ENCODE measurements at places on chromosomes 1 and 21.

DNA sequence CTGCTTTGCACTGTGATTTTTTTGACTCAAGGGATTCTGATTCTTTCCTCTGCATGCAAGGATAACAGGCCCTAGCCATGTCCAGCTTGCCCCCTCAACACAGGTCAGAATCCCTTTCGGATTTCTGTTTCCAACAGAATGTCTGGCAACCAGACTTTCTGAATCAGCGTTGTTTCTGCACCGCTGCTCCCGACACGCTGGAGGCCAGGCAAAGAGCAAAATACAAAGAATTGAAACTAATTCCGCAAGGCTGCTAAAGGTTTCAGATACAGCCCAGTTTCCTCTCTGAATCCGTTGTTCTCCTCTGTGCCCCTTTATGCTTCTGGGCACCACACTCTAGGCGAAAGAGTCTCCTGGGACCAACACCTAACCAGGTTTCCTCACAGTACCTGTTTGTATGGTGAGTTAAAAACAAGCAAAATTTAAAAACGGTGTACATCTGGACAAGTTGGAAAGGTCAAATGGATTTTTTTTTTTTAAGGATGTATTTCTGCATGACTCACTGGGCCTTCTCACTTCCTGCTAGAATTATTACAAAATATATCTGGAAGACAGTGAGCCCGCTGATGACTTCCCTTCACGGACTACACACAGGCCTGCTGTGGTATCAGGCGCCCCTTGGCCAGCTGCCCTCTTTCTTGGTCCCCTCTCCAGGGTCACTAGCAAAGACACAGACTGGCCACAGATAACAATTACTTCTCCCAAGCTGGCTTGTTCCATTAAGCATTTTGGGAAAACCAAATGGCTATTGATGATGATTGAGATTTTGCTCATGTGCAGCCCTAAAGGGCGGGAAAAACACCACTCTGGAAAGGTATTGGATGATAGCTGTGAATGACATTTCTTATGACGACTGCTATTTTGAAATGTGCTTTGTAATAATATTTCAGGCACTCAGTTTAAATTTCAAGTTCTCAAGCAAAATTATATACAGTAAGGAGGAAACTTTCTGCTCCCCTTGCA lies 118.3 kb downstream of the TGFB2 start:
- DNase-seq: peak; percentile 51

DNA sequence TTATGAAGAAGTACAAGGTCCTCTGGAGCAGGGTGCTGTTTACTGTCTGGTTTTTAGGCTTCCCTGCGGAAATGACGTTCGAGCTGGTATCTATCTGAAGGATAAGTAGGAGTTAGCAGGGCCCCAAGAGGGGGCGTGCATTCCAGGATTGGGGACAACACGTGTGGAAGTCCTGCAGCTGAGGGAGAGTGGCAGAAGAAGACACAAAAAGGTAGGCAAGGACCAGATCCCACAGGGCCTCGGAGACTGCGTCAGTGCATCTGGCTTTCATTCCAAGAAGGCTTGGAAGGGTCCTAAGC lies 5.9 kb downstream of the RIMS3 start:
- DNase-seq: no peak

DNA sequence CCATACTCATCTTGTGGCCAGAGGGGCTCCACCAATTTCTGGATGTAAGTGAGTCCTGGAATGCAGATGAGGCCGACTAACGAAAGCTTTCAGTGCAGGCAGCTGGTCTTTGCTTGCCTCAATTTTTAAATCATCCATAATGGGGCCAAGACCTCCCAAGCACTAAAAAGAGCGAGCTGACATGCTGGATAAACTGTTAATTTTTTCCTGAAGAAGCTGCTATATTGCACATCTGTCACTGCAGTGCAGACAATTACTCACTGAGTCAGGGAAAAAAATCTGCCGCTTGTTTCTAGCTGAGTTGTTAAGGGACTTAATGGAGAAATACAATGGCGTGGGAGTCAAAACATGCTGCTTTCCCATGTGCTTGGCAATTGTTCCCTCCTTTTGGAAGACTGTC lies 205.5 kb downstream of the GPATCH2 start:
- no peak for DNase-seq

- DNase-seq: peak; percentile 49
Measured at GRCh38 chr1:160428655-160429054, 28.3 kb downstream of the VANGL2 start.

DNA sequence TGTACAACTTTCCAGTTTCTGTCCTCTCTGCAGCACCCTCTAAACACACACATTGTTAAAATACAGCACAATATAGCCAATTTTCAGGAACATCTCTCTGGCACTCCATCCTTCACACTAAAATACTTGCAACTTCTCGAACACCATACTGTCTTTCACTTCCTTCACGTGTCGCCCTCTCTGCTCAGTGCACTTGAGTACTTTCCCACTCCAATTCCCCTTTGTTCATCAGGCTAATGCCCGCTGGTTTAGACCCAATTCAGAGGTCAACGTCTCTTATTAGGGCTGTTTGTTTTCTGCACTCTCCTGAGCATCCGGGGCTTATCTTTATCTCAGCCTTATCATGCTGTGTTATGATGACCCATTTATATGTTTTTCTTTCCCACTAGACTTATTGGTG lies 238.2 kb upstream of the SGIP1 start:
- DNase-seq: no peak

DNA sequence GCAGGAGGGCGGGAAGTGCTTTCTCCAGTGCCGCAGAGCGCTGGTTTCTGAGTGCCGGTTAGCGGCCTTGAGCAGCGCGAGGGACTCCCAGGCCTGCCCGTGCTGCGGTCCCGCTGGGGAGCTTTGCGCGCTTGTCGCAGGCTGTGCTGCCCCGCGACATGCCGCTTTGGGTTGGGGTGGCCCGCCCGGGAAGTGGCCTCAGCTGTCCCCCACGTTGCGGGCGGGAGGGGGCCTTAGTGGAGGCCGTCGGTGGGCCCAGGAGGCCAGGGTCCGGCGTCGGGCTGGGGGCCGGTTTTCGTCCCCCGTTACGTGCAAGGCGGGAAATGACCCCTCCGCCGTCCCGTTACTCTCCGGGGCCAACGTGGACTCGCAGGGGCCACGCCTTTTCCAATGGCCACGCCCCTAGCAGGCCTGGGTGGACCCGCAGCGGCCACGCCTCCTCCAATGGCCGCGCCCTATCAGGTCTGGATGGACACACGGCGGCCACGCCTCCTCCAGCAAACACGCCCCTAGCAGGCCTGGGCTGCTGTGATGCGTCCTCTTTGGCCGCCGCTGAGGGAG lies 977 bp upstream of the C1orf174 start:
- peak; percentile 80 for DNase-seq

DNA sequence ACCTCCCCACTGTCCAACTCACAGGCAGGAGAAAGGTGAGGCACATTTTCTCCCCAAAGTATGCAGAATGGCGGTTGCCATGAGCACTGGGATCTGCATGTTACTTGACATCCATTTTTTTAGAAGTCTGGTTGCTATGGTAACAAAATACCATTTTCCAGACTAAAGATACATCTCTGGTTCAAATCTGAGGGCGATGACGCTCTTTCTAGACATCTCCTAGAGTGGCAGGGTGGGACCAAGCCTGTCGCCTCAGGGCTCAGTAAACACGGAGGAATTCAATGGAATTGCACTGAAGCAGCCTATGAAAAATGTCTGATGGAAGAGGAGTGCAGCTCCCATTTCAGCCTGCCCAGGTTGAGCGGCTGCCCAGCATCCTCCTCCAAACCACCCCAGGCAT lies 21.5 kb upstream of the FAM43B start:
- DNase-seq: no peak

GRCh38 chr1:177275736-177276135 lies 105.0 kb downstream of the BRINP2 start:
- no peak for DNase-seq

- no peak for DNase-seq
Measured at GRCh38 chr21:38211321-38211720, 45.5 kb upstream of the KCNJ15 start.

- peak; percentile 13 for DNase-seq
Measured at GRCh38 chr1:16085522-16085921, 12.1 kb upstream of the FAM131C start.

All from Kasumi-1 (cell line).